ENCODE measurements at places on chromosomes 7 and 10.

- DNase-seq = no peak
These were observed 24.1 kb upstream of the ZNRF2 start for GRCh38 chr7:30260246-30260768.

- DNase-seq = no peak
These were observed 241.5 kb upstream of the PITRM1 start for GRCh38 chr10:3413937-3414666.

- DNase-seq = no peak
These were observed 145.5 kb downstream of the KLF6 start for GRCh38 chr10:3639546-3639945.

- DNase-seq = no peak
These were observed 92.8 kb downstream of the PRKAG2 start for GRCh38 chr7:151783958-151784575.

- DNase-seq = no peak
These were observed 401.1 kb upstream of the PODXL start for GRCh38 chr7:131957338-131958020.

DNA sequence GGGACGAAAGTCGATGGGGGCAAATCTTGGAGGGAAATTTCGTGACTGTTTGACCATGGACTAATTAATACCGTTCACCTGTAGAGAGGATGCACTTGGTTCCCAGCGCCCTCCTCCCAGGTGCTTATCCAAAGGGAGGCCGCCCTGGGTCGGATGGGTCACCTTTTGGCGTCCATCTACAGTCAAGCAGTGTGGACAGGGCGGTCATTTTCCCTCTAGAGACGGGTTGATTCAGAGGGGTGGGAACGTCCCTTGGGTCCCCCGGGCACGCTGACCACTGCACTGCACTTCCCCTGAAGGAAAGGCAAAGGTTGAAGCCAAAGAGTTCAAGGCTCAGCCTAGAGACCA, 2.0 kb downstream of the PRR15 start:
- no peak for DNase-seq

DNA sequence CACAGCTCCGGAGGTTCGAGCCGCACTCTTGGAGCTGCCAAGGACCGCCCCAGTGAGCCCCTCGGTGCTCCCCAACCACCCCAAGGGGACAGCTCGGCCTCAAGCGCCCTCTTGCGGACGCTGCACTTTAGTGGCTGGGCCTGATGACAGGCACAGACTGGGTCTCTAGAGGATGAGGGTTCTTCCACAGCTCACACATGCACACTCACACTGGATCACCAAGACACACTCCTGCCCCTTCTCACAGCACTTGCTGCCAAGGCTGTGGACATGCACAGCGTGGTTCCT, 2.1 kb downstream of the RET start:
- peak; percentile 61 for DNase-seq

DNA sequence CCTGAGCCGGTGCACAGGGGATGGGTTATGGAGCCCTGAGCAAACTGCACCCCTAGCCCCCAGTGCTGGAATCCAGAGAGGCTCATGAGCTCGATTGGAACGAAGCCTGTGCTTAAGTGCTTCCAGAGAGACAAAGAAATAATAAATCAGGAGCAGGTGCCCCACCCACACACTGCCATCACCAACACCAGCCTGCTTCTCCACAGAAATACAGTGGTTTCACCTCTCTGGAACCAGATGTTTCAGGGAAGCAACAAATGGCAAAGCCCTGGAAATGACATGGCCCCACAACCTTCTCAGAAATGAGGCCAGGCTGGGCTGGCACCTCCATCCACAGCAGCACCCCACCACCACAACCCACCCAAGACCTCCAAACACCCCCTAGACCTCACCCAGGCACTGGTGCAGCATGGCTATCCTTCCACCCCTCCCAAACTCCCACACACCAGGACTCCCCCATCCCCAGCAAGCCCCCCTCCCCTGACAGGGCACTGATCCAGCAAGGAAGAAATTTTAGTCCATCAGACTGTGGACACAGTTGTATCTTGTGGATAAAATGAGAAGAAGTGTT, 4.1 kb upstream of the SLC18A3 start:
- no peak for DNase-seq

- DNase-seq = peak; percentile 75
These were observed 3.6 kb downstream of the PLAC9 start for GRCh38 chr10:80136134-80136571.

Data from H54 (cell line).